Lung (tissue), 17 donors: ENCODE measurements at places on chromosomes 6 and 20.

DNA sequence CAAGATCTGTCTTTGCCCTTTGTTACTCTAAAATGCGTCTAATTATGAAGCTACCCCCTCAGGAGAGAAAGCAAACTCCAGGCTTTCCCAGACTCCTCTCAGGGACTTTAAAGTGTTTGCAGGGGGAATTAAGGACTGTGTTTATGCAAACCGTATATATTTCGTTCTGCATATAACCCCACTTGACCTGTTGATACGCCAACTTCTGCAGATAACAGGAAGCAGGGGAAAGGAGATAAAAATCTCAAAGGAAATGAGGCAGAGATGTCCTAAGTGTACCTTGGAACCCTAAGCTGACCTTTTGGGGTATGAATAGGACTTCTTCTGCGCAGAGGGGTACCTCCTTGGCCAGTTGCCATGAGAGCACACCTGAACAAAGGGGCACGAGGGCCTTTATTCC, 8.1 kb downstream of the SYCP2L start:
- no peak for DNase-seq

DNA sequence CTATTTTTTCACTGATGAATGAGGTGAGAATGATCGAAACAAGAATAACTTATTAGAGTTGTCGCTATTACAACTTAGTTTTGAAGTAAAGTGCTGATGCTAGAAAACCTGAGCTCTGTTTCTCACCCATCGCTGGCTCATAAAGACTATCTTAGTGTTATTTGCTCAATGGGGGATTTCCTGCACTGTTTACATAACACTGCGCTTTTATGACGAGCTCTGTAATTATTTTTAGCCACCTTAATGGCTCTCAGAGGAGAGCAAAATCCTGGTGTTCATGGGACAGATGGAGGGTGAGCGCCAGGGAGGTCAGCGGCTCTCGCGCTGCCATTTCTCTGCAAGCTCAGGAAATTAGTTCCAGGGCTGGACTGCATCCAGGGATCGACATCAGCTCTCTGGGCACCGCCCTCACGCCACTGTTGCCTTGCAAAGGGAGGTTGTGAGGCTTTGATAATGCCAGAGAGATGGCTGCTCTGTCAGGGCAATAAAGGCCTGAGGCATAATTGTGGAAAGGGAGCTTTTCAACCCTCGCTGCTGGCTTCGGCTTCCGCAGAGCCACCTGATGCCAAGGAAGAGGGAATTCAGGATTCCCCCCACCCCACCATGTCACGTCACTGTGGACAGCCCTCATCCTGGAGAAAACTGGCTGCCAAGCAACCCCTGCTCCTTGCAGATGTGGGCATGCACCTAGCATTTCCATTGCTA, 72.0 kb downstream of the DACT2 start:
- DNase-seq = peak; percentile 84

DNA sequence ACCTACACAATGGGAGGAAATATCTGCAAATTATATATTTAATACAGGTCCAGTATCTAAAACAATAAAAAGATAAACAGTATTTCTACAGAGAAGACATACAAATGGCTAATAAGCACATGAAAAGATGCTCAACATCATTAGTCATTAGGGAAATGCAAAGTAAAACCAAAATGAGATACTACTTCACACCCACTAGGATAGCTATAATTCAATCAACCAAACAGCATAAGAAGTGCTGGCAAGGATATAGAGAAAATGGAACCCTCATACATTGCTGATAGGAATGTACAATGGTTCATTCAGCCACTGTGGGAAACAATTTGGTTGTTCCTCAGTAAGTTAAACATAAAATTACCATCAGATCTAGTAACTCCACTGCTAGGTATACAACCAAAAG, 48.7 kb downstream of the NUDT3 start:
- no peak for DNase-seq

DNA sequence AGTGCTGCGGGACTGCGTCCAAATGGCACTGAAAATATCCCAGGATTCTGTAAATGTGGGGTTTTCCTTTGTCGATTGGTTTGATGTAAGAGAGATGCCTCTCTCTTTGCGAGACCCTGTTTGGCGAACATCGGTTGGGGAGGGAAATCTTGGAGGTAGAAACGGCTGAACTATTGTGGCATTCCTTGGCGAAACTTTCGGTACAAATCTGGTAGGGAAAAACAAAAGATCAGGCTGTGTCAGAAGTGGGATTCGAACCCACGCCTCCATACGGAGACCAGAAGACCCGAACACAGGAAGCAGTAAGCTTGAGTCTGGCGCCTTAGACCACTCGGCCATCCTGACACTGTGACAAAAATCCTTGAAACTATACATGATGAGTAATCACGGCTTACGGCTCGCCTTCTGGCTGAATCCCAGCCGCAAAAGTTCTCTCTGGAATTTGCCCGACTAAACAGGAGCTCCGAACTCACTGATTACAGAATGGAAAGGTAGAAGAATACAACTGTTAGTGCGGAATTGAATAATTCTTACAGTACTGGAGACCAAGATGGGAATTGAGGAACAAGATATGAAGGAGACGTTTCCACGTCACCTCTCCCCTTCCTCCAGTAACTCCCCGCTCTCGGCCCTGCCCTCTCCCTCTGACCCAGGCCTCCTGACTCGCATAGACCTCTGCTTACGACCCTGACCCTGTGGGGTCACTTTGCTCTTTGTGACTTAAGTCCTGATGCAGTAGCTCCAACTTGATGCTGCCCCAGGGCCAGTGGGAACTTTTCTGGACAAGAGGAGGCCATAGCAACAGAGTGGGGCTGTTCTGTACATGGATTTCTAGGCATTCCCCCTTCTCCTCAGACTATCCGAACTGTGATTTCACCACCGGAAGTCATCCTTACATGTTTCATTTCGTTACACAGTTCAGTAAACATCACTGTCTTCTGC, 132.8 kb upstream of the ZNF184 start:
- DNase-seq = peak; percentile 54

DNA sequence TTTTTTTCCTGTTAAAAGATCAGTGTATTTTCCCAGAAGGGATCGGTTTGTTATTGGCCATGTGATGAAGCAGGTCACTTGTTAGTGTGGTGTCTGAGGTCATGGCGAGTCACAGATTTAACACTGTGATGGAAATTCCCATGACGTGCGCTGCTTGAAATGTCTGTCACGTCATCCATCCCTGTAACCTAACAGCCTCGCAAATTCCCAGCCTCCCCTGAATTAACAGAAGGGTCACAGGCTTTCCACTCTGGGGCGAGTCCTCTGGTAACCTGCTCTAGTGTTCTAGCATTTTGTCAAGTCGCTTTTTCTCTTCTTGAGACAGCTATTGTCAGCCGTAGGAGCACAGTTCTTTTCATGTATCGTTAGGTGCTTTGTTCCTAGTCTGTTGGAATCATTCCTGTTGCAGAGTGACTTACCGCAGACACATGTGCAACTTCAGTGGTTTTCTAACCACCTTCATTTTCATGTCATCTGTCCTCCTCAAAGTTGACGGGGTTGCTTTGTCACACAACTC, 137.2 kb downstream of the MAP3K4 start:
- DNase-seq = no peak

GRCh38 chr6:1475174-1475573, 85.8 kb downstream of the FOXF2 start:
- DNase-seq = no peak

DNA sequence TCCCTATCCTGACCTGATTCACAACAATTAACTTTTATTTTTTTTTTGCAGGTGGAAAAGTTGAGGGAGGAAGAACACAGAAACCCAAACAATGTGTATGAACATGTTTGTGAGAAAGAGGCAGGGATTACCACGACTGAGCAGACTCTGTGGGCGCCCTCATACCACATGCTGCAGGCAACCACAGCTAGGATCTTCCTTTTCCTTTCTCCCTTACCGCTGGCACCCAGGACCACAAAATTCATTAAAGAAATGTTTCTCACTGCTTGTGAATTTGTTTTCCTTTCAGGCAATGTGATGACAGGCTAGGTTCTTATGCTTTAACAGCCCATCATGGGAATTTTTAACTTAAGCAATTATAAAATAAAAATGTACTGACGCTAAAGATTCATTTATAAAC, 287.1 kb downstream of the GMDS start:
- no peak for DNase-seq

DNA sequence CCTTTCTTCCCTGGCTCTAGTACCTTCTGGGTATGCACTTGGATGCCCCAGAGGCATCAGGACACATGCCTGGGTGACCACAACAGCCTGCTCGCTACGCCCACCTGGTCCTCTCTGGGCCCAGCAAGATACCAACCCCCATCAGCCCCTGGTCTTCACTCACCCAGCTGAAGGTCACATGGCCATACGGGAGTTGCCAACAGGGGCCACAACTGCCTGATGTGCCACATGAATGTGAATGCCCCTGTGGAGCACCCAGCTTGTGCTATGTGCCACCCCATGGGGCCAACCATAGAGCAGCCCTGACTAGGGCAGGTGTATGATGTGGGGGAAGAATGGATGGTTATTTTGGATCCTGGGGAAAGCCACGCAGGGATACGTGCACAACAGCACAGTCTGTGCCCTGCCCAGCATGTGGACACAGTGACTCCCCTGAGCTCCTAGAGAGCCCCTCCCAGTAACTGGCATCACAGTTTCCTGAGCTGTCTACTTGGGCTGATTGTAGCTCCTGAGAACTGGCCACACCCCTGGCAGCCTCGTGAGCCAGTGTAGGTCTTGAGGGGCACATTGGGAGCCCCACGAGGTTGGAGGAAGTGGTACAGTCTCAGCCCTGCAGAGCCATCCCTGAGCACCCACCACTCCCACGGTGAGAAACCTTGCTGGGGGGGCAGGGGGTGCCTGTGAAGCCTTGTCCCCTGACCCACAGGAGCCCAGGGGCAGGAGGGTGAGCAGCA, 10.5 kb upstream of the PCMTD2 start:
- DNase-seq = no peak
